SK-N-SH treated with all-trans-retinoic acid at 6 μM for 48 hours (cell line): ENCODE measurements at places on chromosomes 3 and 15.

DNA sequence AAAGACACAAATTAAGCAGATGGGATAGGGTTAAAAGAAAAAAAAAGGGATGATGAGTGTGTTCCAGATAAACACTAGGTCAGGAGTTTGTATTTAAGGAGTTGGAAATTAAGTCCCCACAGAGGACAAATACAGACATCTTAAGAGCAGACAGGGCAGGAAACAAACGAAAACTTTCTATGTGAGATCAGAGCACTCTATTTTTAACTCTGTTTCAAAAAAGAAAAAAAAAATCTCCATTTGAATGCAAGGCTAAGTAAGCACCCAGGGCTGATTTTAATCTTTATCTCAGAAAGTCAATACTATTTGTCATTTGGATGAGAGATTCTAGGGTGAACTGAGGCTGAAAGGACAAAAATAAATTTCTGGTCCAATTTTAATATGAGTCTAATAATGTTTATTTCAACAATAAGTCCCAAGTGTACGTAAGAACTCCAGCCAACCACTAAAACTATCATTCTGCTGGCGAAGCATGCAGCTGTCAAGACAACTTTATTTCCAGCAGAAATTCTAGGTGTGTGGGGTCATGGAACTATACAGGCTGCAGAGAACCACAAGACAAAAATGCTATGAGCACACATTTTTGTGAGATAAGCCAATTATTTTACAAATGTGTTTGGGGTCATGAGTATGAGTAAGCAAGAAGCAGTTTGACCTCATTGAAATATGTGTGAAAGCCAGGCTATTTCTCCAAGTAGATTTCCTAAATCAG lies 186.1 kb downstream of the FMN1 start:
- ATAC-seq, result peak; percentile 63

- peak; percentile 26; the same call in 1 of the 3 replicates for ATAC-seq
These were observed 32.4 kb upstream of the ALCAM start for GRCh38 chr3:105334138-105334882.

- ATAC-seq, result no peak
These were observed 7.9 kb upstream of the TNK2 start for GRCh38 chr3:195916291-195916690.

DNA sequence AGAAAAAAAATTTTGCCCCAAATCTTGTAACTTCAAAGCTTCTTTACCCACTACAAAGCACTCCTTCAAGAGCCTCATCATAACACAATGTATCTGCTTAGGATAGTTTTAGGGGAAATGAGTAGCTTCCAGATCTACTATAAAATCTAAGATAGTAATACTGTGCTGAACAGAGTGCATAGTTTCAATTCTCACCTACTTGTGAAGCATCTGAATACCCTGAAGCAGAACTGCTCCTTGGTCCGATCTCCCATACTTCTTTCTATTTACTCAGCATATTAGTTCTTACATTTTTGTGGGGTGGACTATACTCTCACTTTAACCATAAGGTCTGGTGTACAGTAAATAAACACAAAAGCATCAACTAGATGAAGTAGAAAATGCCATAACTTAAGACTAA lies 9.6 kb downstream of the TFRC start:
- no peak for ATAC-seq

DNA sequence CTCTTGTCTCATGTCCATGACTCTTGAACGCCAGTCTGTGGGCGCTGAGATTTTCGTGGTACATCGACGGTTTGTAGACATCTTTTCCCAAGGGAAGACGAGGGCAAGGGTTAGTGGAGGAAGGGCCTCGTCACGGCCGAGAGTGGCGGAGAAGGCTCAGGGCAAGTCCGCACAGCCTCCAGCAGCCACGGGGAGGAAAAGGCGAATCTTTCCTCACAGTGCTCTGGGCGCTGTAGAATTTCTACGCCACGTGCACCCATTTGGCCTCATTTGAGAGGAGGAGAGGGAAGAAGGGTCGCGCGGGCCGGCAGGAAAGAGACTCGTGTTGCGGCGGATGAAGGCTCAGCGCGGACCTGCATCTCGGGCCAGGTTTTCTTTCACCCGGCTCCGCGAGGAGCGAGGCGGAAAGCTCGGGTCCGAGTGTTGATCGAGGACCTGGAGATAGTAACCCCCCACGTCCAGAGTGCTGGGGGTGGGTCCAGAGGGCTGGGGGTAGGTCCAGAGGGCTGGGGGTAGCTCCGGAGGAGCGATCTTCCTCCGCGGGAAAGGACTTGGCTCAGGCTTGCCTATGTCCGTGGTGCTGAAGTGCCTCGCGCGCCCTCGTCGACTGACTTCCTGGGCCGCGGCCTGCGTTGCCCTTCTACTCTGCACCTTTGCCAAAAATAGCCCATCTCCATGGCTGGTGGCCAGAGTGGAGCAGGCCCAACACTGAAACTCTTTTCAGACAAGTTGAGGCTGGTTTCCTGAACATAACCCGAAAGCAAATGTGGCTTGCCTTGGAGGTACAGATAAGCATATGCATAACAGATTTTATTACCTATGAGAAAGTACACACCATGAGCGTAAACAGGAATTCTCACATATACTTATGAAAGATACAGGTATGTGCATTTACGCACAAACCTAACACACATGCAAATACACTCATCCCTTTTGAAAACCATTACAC lies 1.1 kb downstream of the SLC35G2 start:
- ATAC-seq, result peak; percentile 61

DNA sequence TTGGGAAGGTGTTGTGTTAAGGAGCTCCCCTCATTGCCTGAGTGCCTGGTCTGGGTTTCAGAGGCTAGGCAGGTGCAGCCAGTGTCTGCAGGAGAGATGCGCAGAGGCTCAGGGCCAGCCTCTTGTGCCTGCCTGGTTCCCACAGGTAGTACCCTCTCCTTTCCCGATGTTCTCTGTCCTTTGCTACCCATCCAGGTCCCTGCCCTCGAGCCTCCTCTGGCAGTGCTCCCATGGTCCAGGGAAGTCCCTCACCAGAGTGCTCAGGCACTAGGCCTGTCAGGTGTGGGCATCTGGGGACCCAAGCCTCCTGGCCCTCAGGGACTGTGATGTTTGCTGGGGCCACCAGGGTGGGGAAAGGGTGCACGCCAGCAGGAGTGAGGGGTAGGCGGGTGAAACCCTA lies 5.0 kb downstream of the TRPM1 start:
- ATAC-seq, result no peak

- ATAC-seq, result no peak
These were observed 11.4 kb downstream of the MAN2A2 start for GRCh38 chr15:90914305-90915080.

DNA sequence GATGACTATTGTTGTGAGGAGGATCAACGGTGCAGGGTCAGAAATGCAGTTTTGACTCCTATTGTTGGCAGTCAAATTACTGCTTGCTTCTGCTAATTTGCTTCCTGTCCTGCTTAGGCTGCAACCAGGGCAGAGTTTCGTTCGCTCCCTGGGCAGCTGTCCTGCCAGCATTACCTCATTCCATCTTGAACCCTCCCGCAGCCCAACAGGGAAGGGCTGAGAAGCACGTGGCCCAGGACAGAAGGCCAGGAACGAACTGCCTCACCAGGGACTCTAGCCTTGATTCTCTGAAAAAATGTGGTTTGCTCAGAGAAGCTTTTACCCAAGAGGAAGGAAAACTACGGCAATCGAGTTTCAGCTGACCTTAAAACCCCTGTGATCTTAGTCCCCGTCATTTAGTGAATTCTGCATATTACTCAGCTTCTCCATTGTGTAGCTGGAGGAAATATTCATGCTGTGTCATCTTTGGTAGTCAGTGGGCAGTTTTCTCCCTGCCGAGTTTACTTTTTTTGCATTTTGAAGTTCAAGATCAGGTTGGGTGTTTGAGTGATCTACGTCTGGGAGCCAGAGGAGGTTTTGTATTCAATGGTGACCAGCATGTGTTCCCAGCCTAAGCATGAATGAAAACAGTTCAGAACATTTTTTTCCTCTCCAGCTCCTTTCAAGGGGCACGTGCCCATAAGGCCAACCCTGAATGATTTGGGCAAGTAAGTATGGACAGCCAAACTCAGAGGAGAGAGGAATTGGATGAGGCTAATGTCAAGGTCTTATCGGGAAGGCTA lies 23.0 kb downstream of the TLNRD1 start:
- no peak for ATAC-seq

- peak; percentile 87 for ATAC-seq
These were observed at the start of gene DISP2 for GRCh38 chr15:40357723-40358470. TSS of gene DISP2 (plus strand) at chr15:40358219. CDS start at chr15:40358322, 103 bp downstream.
